Esophagus squamous epithelium (tissue), 5 donors: ENCODE measurements at places on chromosomes 6 and 20.

- no peak for DNase-seq
These were observed 32.5 kb upstream of the ZNF184 start for GRCh38 chr6:27505209-27506027.

GRCh38 chr6:72367439-72367838, 254.4 kb upstream of the KCNQ5 start:
- DNase-seq, result no peak

- DNase-seq, result no peak
These were observed 94.2 kb upstream of the EXOC2 start for GRCh38 chr6:786946-787763.

GRCh38 chr20:39311851-39312506, 349.8 kb downstream of the DHX35 start:
- DNase-seq, result no peak

DNA sequence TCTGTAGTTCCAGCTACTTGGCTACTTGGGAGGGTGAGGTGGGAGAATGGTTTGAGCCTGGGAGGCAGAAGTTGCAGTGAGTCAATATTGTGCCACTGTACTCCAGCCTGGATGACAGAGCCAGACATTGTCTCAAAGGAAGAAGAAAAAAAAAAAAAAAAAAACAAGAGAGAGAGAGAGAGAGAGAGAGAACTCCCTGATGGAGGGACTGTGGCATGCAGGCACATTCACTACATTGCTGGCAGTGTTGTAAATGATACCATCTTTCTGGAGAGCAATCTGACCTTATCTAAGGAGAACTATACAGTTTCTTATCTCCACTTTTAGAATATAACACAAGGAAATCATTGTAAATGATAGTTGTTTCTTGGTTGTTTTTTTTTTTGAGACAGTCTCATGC, 85.1 kb downstream of the MDN1 start:
- DNase-seq, result no peak

DNA sequence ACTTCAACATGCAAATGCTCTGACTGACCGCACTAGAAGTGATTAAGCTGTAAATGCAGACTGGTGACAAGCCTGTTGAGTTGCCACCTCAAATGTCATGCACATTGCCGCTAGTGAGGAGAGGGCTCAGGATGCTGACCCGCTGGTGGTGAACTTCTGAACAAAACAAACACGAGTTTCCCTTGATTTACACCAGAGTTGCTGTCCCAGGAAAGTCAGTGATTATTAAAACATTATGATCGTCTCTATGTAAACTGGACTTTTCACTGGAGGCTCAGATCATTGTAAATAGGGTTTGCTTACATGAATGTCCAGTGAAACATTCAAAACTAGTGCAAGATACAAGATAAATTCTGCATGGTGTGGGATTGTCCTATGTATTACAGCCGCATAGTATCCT, 420.1 kb downstream of the PREX1 start:
- no peak for DNase-seq

DNA sequence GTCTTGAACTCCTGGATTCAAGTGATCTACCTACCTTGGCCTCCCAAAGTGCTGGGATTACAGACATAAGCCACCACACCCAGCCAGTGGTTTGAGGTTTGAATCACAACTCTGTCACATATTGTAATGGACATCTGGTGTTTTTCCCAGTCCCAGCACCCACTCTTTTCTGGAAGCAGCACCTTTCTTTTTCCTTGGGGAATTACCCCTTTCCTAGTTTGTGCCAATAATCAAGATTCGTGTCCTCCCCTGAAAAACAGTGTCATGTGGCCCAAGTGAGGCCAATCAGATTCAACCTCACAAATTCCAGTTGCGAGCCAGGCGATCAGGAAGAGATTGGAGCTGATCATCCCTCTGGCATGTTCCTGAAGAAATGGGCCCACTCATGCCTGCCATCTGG, 71.7 kb upstream of the SGK1 start:
- DNase-seq, result no peak

- no peak for DNase-seq
These were observed 1082.4 kb upstream of the MAP3K7 start for GRCh38 chr6:91669154-91669870.

DNA sequence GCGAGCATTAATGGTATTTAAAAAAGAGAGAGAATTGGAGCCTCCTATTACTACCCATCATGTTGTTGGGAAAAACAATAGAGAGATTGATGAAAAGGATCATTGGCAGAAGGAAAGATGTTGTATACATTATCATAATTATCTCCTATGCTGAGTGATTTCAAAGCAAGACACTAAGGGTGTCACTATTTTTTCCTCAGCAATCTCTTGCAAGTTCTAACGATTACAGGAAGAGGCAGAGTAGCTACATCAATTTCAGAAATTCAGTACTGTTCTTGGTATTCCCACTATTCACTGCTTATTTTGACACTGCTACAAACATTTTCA, 891.2 kb downstream of the C6orf118 start:
- no peak for DNase-seq

GRCh38 chr20:40017765-40018164, 671.3 kb downstream of the MAFB start:
- DNase-seq, result no peak

GRCh38 chr6:128601060-128601459, 80.7 kb upstream of the PTPRK start:
- no peak for DNase-seq

GRCh38 chr6:139029470-139030227, 1.1 kb downstream of the ABRACL start:
- no peak for DNase-seq

- DNase-seq, result no peak
These were observed 123.6 kb downstream of the ATXN1 start for GRCh38 chr6:16637635-16638034.

DNA sequence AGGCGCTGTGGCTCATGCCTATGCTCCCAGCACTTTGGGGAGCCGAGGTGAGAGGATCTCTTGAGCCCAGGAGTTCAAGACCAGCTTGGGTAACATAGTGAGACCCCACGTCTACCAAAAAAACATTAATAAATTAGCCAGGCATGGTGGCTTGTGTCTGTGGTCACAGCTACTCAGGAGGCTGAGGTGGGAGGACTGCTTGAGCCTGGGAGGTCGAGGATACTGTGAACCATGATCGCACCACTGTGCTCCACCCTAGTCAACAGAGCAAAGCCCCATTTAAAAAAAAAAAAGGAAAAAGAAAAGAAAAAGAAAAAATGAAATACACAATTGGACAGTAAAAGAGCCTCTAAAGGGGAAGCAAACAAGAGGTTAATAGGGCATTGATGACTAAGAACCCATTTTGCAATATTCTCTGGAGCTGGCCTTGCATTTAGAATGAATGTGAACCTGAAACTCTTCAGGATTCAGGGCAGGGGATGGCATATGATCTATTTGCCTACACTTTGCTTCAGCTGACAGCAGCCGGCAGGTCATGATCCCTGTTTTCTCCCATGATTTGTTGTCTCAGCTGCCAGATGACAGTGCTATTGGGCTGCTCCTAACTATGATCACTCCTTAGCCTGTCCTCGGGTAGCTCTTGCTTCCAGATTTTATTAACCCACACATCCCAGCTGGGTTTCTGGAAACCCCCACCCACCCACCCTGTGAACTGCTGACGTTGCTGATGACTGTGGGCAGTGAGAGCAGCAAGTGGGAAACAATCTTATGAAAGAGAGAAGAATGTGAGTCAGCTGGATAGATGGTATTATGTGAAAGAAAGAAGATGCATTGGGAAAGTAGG, 83.8 kb upstream of the ELOVL5 start:
- DNase-seq, result no peak

GRCh38 chr6:12296255-12296573, 6.1 kb downstream of the EDN1 start:
- no peak for DNase-seq

DNA sequence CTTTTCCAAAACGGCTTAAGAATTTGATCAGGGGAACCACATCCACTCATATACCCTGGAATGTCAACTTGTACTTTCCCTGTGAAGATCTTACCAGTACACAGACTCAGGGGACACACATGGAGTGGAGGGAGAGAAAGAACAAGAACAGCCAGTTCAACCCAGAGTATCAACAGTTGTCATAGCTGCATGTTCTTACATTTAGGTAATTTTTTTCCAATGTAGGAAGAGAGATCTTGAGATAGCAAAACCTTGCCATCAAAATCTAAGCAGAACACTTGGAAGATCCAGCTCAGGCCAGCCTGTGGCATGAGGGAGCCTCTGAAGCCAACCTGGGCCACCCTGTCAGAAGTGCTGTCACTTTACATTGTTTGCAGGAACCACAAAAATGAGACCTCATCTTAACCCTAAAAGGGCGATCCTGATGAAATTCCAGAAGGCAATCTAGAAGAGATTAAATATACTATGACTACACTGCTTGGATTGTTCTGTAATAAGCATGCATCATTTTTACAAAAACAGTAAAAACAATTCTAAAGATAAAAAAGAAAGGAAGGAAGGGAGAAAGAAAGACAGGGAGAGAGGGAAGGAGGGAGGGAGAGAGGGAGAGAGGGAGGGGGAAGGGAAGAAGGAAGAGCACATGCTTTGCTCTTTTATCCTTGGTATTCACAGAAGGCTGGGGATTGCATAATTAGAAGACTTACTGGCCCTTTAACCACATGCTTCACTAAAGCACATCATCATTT, 124.7 kb upstream of the TCF21 start:
- DNase-seq, result no peak

GRCh38 chr20:48364688-48365421, 462.9 kb downstream of the PREX1 start:
- no peak for DNase-seq

GRCh38 chr20:45275338-45275737, 21.0 kb upstream of the SLPI start:
- DNase-seq, result no peak

GRCh38 chr6:89047473-89047872, 33.1 kb upstream of the PNRC1 start:
- DNase-seq, result no peak

- no peak for DNase-seq
These were observed 39.6 kb downstream of the ESR1 start for GRCh38 chr6:151847064-151847463.

DNA sequence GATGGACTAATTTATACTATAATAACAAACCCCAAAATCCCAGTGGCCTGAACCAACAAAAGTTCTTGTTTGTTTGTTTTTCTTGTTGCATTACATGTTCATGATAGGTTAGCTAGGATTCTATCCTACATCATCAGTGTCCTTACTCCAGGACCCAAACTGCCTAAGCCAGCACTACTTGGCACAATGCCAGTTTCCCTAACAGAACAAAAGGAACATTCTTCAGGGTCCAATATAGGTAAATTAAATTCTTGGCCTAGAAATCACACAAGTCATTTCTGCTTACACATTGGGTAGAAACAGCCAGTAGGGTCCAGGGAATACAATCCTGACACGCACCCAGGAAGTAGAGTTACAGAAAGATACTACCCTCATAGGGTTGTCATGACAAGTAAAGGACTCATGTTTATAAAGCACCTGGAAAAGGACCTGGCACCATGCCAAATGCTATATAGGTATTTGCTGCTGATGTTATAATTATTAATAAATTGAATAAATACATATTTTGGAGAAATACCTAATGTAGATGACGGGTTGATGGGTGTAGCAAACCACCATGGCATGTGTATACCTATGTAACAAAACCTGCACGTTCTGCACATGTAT, 38.8 kb downstream of the RCAN2 start:
- DNase-seq, result no peak

- no peak for DNase-seq
These were observed 6.0 kb downstream of the PSMF1 start for GRCh38 chr20:1124421-1124820.

DNA sequence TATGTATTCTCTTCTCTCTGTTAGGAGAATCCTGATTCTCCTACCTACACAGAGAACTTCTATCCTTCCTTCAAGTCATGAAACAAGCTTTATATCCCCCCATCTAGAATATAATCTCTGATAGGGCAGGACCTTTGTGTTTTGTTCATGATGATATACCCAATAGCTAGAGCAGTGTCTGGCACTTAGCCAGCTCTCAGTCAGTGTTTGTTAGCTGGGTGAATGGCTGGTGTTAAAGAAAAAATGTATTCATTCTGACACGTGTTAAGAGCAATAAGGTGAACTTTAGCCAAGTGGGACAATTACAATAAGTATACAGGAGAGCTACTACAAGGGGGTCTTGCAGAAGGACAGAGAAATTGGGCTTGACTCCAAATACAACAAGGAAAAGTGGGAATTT, 34.3 kb upstream of the TNFRSF21 start:
- DNase-seq, result no peak
